ENCODE measurements at places on chromosomes 2 and 18.
A peak's percentile ranks its signal among the peaks of the same experiment; 100 is the strongest.

- no peak for DNase-seq
Measured at GRCh38 chr2:77034445-77034844, 487.7 kb downstream of the LRRTM4 start.

DNA sequence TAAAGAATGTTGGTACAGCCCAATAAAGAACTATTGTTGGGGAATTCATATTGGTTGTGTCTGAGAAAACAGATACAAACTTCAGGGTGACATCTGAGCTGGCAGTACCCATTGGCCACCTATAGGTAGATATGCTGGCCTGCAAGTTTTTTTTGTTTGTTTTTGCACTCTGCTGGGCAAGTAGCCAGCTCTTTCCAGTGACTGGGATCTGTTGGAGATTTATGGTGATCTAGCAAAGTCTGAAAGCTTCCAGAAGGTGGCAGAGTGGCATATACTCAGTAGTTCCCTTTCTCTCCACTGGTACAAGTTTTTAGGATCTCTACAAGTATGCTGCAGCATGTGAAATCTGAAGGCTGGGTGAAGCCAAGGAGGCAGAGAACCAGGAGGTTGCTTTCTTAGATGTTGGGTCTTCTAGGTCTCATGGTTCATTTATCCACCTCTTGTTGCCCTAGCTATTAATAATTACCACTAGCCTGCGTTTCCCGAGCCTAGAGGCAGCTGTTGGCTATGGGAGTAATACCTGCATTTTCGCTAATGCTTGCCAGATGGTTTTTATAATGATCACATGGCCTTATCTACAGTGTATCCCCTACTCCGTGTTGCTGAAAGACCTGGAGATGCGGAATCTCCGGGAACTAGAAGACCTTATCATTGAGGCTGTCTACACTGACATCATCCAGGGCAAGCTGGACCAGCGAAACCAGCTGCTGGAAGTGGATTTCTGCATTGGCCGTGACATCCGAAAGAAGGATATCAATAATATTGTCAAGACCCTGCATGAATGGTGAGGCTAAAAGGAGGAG lies 9.5 kb downstream of the COPS7B start:
- no peak for DNase-seq

- DNase-seq: peak; percentile 38
Measured at GRCh38 chr2:143906850-143907249, 613.1 kb downstream of the ZEB2 start.

- no peak for DNase-seq
Measured at GRCh38 chr2:22521620-22522019, 863.4 kb upstream of the KLHL29 start.

GRCh38 chr2:231640641-231641111 lies 48.0 kb downstream of the TEX44 start:
- DNase-seq: no peak

DNA sequence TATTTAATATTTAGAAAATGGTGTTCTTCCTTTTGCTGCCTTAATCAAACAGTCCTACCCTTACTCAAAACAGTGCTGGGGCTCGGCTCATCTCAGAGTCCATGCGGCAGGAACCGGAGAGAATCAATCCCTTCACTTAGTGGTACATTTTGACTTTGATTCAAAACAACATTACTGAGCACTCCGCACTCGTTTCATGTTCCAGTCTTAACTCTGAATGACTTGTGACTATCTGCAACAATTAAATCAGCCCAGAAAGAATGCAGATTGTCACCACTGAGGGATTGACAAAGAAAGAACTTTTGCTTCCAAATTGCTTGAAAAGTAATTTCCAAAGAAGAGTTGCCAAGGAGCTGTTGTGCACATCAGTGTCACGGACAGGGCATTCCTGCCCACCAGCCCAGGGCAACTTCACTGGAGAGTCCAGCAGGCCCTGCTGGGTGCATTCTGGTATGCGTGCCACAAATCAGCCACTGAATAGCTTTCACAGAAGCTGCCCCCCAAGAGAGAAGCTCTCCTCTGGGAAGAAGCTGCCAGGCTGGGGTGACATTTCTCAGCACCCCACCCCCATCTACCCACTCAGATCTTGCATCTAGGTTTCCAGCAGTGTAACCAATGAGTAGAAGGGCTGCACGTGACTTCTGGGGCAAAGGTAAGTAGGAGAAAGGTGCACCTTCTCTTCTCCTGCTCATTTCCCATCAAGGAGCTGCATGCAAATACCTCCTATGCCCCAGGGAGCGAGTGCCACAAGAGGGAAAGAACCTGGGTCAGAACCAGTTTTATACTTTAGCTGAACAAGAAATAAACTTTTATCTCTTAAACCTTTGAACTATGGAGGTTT lies 84.6 kb upstream of the ATP8B1 start:
- DNase-seq: no peak

DNA sequence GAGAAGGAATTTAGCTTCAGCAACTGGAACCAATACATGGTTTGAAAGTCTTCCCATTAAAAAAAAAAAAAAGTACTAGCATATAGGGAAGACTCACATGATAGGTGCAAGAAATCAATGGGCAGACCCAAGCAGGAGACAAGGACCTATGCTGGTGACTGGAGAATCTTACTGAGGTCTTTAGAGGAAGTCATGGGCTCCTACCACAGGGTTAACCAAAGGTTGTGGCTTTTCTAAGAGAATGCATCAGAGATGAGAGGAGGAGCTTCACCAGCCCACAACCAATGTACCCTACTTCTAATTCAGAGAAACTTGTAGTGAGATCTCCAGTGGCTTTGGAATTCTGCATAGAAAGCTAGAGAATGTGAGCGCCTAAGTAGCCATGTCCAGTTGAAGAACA lies 207.4 kb downstream of the NCKAP5 start:
- DNase-seq: no peak

DNA sequence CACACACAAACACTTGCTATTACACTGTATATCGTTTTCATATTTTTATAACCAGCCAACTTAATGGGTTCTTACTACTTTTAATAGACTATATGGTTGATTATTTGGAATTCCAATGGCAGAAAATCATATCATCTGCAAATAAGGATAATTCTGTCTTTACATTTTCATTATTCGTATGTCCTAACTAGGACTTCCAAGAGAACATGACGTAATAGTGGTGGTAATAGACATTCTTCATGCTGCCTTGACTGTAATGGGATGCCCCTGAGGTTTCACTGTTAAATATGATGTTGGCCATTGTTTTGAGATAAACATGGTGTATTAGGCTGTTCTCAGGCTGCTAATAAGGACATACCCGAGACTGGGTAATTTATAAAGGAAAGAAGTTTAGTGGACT lies 45.2 kb downstream of the DYNAP start:
- no peak for DNase-seq

- DNase-seq: no peak
Measured at GRCh38 chr18:3454365-3455089, 4.6 kb downstream of the TGIF1 start.

DNA sequence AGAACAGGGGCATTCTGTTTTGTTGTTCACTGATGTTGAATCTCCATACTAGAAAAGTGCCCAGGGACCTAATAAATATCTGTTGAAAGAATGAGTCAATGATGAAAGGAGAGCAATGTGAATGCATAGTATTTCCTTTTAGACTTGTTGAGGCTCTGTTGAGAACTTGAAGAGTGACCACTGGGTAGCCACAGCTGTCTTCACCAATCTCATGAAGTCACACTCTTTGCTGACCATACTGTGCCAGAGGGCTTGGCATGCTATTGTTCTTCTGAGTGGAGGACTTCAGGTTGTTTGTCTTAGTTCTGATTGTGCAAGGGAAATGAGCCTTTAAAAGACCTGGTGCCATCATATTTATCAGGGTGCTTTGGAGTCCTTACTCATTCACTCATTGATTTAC lies 41.6 kb upstream of the NT5C1B start:
- no peak for DNase-seq

- no peak for DNase-seq
Measured at GRCh38 chr18:48898521-48898920, 52.2 kb downstream of the SMAD7 start.

GRCh38 chr2:196957442-196957841 lies 30.9 kb upstream of the PGAP1 start:
- DNase-seq: no peak

GRCh38 chr2:240125742-240126141 lies 10.4 kb downstream of the COPS9 start:
- no peak for DNase-seq

- no peak for DNase-seq
Measured at GRCh38 chr2:159795841-159796690, 1.9 kb downstream of the CD302 start.

GRCh38 chr18:35572644-35573043 lies 8.9 kb upstream of the GALNT1 start:
- no peak for DNase-seq

DNA sequence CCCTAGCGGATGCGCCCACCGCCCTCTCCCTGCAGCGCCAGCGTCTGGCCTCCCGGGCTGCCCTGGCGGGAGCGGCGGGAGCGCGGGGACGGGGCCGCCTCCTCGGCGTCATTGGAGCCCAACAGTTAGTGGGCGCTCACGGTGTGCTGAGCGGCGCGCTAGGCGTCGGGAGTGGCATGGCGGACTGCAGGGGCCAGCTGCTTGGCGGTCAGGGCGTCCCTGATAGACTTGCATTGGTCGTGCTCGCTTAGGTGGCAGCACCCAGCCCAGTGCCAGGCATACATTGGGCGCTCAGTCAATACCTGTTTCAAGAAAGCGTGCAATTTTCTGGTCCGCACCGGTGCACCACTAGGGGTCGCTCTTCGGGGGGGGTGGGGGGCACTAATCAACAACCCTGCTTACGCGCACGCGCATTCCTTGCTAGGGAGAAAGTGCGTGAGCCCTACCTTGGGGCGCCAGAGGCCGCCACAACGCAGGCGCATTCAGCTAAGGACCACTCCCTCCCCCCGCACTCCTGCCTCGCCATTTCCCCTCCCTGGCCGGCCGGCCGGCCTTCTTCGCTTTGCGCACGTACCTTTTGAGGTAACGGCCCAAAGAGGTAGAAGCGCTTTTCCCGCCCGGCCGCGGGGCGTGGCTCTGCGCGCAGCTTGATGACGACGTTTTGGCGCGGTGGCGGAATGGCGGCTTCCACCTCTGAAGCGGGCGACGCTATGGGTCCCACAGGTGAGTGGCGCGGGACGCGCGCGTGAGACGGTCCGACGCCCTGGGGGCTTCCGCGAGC lies 411 bp upstream of the MZT2A start:
- DNase-seq: peak; percentile 90

DNA sequence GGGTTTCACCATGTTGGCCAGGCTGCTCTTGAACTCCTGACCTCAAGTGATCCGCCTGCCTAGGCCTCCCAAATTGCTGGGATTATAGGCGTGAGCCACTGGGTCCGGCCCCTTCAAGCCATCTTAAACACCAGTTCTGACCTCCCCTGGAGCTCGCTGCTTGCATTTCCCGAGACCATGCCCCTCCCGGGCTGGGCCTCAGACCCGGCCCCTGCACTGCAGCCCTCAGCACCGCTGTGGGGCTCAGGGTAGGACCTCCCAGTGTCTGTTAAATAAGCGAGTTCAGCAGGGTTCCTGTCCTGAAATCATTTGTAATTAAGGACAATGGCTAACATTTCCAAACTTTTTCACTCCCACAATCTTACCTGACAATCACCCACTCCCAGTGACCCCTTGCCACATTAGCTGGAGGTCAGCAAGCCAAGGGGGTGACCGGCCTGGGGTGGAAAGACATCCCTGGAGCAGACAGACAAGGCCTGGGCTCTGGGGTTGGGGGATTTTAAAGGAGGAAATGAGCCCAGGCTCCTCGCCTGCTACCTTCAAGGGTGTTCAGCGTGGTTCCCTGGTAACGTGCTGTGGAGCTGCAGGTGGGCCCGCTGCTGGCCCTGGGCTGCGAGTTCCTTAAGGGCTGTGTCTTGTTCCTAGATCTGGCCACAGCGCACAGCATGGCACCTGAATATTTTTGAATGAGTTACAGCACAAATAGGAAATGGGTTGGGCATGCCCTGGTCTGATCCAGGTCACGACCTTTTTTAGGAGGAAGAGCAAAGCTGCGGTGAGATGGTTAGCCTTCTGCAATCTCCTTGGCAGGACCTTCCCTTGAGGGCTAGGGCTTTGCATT lies 15.1 kb downstream of the CYS1 start:
- no peak for DNase-seq

DNA sequence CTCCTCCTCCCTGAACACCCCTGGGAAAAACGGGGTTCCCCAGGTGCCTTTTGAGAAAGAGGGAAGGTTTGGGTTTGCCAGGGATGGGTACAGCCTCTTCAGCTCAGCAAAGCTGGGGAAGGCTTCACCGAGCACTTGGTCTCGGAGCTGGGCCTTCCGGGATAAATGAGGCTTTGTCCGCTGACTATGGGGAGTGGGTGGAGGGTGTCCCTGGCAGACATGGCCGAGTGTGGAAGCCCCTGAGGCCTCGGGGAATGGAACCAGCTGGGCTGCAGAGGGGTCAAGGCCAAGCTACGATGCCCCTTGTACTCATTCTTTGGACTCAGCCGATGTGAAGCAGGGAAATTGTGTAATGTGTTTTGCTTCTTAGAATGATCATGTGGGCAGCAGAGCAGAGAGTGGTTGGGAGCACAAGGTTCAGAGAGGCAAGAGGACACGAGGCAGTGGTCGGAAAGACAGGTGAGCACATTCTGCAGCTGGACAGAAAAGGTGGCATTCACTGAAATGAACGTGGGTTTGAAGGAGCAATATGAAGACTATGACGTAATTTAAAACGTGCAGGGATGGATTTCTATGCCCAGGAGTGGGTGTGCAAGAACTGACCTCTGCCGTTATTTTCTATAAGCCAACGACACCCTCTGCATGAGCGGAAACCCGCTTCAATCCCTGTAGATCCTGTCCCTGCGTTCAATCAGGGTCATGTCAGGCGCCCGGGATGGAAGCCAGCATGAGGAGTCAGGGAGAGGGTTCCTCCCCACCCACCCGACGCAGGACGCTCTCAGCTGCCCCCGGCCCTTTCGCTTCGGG lies 142.6 kb downstream of the PXDN start:
- no peak for DNase-seq

DNA sequence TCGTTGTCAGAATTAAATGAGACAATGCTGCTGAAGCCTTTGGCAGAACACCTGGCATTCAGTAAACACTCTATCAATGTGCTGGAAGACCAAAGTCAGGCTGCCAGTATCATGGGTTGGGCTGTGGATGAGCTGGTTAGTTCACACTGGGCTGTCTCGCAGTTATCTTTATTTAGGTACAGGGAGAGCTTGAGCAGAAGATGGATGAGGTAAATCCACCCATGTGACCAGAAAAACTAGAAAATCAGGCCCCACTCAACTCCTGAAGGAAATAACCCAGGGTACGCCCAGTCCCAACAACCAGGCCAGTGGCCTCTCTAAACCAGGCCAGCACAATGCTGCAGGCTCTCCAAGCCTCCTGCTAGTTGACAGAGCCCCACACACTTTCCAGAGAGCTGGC lies 330.3 kb downstream of the TNS1 start:
- DNase-seq: no peak
